ENCODE measurements at places on chromosomes 7 and 10.
A peak's percentile ranks its signal among the peaks of the same experiment; 100 is the strongest.

DNA sequence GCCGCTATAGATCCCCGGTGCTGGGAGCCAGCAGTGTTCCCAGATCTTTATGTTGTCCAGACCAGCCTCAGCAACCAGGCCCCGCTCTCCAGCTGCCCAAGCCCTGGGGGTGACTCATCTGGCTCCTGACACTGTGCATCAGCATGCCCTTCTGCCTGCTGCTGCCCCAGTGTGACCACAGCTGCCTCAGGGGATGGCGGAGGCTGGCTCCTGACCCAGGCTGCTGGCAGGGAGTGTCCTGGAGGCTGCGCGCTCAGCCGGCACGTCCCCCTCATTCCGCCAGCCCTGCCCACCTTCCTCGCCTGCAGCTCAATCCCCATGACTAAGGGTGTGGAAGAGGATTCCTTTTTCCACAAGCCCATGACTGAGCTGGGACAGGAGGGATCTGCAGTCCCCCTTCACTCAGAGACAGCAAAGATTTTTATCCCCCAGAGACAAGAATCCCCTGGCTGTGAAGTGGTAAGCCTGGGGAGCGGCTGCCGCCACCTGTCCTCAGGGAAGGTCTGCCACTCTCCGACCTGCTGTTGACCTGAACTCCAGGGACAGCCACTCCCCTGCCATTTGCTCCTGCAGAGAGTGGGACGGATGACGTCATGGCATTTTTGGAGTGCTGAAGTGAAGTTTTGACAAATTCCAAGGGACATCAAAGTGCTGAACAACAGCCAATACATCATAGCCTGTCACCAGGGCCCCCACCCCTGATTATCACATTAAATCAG, 182.8 kb upstream of the BMPER start:
- DNase-seq, result peak; percentile 99

- DNase-seq, result peak; percentile 77
Measured at GRCh38 chr10:3452173-3452626, 279.6 kb upstream of the PITRM1 start.

GRCh38 chr10:24981161-24981710, 28.8 kb upstream of the PRTFDC1 start:
- no peak for DNase-seq

DNA sequence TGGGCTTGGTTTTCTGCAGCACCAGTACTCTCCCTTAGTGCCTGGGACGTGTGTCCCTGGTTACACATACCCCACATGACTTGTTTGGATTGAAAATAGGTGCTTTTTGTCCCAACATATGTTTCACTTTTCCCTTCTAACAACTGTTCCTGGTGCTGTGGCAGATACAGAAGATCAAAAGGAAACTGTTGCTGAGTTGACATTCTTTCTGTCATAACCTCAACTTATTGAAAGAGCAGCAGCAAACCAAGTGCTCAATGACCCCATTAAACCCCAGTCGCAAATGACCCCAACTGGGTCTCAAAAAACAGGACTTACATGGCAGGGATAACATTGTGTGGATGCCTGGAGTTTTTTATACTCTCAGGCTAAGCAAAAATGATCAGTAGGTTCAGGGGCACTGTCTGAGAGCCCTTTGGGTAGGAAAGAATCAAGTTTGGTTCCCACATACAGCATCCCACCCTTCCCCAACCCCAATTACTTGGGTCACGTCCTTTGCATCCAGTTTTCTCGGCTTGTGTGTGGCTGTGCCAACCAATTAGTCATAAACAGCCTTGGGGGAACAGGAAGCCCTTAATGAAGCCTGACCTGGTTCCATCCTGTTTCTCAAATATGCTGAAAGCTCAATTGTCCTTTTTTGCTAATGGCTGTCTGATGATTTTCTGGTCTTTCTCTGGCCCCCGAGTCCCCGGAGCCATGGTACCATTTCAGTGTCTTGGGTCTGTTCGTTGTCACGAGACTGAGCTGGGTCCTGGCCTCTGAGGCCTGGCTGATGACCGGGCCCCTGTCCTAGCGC, 4.9 kb downstream of the HKDC1 start:
- no peak for DNase-seq

DNA sequence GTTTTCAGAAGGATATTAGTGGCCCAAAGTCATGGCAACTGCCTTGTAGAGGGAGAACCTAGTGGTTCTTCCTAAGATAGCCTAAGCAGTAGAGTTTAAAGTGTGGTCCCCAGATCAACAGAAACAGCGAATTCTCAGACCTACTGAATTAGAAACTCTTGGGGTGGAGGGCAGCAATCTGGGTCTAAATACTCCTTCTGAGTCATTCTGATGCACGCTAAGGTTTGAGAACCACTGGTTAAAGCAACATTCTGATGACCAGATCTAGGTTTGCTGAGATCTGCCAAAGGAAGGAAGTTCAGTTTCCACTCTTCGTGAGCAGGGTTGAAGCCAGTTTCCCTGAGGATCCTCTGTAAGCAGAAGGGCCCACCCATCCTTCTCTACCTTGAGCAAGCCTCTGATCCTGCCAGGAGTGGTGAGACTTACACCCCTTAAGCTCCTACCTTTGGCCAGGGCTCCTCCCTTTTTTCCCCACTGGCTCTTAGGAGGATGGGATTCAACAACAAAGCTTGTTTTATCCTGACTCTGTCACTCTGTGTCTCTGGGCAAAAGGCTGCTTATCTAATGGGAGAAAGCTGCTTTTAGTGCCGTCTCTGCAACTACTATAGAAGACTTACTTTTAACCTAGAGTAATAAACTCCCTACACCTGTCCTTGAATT, 26.8 kb upstream of the TRUB1 start:
- no peak for DNase-seq

- DNase-seq, result no peak
Measured at GRCh38 chr7:7769710-7770627, 51.6 kb upstream of the RPA3 start.

DNA sequence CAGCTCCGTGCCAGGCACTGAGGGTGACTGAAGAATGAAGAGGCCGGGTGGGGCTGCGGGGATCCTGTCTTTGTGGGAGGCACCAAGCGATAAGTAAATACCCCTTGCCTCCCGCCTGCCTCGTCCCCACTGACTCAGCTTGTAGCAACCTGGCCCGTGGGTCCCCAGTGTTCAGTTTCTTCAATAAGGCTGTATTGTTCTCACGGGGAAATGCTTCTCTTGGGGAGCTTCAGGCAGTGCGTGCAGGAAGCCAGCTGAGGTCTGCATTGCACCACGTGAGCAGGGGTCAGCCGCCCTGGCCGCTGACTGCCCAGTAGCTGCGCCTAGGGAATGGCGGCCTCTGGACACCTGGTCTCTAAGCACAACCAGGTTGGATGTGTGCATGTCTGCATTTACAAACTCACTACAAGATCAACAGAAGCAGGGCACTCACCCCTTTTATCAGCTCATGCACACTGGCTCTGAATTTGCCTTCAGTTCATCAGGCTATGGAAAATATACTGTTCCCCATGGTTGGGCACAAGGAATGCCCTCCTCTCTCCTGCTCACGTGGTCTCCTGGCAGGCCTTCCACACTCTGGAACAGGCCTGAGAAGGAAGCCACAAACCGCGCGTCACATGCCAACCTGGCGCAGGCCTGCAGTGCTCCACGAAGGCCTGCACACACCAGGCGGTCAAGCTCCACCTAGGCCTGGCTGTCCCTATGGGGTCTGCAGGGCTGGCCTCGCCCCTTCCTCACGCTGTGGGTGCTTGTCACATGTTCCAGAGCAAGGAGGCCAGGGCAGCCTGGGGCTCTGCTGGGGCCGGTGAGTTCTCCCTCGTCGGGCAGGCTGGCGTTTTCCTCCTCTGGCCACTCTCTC, 135.7 kb upstream of the RNF32 start:
- no peak for DNase-seq

DNA sequence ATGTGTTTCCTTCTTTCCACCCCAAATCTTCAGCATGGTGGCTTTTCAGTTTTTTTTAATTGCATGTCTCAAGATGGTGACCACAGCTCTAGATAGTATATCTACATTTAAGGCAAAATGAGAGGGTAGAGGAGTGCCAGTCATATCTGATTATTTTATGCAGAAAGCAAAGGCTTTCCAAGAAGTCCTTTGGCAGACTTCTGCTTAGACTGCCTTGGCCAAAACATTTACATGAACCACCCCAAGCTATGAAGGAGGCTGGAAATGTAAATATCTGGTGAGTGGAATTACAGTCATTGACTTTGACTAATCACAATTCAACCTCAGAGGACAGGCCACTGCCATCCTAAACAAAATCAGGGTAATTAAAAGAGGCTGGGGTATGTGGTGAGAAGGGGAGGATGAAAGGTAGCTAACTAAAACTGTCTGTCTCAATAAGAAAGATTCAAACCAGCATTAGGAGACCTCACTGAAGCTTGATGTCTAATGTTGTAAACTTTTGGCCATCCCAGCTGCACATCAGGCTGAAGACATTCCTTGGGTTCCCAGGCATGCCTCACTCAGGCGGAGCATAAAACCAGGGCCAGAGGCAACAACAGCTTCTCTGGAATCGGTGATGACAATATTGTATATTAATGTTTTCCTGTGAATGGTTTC, 53.4 kb downstream of the PPP1R3C start:
- no peak for DNase-seq

DNA sequence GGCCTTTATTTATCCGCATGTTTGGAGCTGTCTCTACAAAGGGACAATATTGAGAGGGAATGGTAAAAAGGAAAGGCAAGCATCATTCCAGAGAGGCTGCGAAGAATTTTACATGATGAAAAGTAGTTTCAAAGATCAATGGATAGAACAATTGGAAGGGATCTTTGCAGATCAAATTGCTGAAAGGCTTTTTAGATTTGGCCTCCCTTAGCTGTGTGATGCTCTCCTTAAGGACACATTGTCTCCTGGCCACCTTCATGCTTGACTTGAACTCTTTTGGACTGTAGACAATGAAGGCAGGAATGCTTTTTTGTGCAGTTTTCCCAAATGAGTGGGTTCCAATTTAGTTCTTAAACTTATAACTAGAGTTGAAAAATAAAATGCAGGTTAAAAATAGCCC, 344.7 kb downstream of the ARL4A start:
- no peak for DNase-seq

GRCh38 chr10:88097536-88097935, 234.1 kb downstream of the PTEN start:
- DNase-seq, result no peak

Measured in mesendoderm (in vitro differentiated cells).